Suppressor macrophage treated with lipopolysaccharide for 1 hour (primary cell): ENCODE measurements at places on chromosomes 4 and X.
A peak's percentile ranks its signal among the peaks of the same experiment; 100 is the strongest.

DNA sequence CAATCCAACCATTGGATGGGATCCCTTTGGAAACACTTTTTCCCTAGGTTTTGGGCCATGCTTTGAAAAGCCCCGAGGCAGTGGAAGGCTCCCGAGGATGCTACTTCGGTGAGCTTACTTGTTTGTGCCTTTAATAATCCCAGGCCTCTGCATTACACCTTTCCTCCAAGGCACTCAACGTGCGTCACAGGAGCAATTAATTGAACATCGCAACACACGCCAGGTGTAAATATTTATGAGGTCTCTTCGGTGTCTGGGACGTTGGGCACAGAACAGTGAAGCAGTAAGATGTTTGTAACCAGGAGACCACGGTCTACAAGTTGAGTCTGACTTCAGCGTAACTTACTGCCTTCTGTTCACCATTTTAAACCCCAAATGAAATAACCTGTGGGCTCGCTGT lies 97.3 kb downstream of the CLNK start:
- DNase-seq: no peak

DNA sequence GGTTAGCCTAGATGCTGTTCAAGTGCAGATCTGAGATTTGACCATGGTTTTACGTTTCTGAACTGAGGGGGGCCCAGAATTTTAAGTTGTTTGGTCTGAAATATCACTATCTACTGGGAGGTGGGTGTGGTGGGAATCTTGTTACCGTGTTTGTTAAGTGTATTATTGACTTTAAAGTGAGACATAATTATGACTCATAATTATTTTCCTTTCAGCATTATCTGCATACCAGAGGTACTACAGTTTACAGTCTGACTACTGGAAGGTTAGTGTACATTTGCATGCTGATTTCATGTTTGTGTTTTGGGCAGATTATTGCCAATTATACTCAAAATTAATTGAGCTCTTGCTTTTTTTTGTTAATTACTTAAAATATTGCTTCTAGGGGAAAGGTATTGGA lies 101.5 kb downstream of the KDM6A start:
- no peak for DNase-seq

DNA sequence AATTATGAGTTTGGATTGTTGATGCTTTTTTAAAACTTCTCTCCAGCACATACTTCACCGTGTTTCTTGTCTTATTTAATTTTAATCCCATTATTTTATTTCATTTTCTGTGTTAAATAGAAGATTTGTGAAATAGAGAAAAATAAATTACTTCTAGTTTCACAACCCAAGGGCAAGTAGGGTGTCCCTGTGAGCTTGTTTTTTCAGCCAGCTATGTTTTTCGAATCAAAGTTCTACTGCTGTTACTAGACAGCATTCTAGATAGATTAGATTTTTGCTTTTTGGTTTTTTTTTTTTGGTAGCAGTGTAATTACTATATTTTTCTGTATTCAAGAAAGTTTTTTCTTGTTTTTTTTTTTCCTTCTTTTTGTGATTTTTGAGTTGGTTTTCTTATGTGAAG lies 59.9 kb downstream of the RBPJ start:
- no peak for DNase-seq

GRCh38 chr4:26993967-26994366 lies 133.3 kb downstream of the STIM2 start:
- DNase-seq: no peak

GRCh38 chr4:139419388-139419914 lies 34.5 kb upstream of the RAB33B start:
- DNase-seq: peak; percentile 58

GRCh38 chrX:119759248-119759766 lies 919 bp downstream of the SOWAHD start:
- no peak for DNase-seq

- no peak for DNase-seq
Observed at GRCh38 chrX:13411496-13412207, 91.8 kb upstream of the ATXN3L start.

- peak; percentile 75 for DNase-seq
Observed at GRCh38 chr4:138736362-138736761, 279.2 kb upstream of the NOCT start.

- no peak for DNase-seq
Observed at GRCh38 chr4:86847571-86847970, 1.6 kb downstream of the SLC10A6 start.

DNA sequence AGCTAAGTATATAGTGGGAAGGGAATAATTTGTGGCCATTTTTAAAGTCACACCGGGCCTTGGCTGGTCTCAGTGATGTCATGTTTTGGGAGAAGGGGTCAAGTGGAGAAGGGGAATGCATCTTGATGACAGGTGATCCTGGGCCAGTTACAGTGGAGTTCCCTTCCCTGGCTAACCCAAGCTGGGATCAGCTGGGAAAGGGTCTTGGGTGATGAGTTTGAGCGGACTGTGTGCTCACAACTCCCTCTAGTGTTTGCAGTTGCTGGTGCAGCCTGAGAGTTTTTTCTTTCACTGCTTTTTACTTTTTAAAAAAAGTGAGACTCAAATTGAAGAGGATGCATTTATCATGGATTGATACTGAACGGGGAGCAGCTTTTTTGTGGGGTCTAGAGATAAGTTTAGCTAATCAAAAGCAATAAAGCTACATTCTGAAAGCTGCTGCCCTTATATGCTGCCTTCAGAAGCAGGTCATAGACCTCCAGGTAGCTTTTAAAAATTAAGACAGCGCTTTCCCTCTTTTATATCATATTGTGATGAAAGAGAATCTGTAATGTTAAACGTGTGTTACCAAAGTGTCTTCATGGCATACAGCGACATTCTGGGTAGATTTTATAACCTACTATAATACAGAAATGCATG lies 164.7 kb downstream of the DCLK2 start:
- peak; percentile 45 for DNase-seq

GRCh38 chr4:146124023-146124680 lies 51.4 kb upstream of the LSM6 start:
- no peak for DNase-seq

GRCh38 chrX:56572975-56573374 lies 9.5 kb downstream of the UBQLN2 start:
- no peak for DNase-seq

GRCh38 chrX:37060999-37061398 lies 52.8 kb downstream of the FAM47C start:
- DNase-seq: peak; percentile 18

DNA sequence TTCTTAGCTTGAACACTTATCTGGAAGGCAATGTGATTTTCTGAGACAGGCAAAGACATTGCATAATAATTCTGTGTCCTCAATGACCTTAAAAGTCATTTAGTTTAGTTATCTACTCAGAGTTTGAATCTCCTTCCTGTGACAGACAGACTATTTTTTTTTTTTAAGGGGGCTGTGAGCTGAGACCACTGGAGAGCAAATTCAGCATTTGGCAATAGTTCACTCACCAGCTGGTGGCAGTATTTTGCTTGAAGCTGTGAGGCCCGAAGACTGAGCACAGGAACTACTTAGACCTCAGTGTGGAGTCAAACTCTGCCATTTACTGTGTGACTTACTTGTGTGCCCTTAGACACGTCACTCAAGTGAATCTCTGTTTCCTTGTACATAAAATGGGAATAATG lies 22.9 kb upstream of the CPE start:
- peak; percentile 56 for DNase-seq

- DNase-seq: no peak
Observed at GRCh38 chr4:163969291-163969690, 474.8 kb downstream of the TMA16 start.

GRCh38 chr4:173626277-173626676 lies 96.2 kb upstream of the HAND2 start:
- DNase-seq: no peak

- peak; percentile 88 for DNase-seq
Observed at GRCh38 chr4:75630174-75630936, at the start of gene CDKL2. TSS of gene CDKL2 (minus strand) at chr4:75630528. CDS start at chr4:75625988, 4,540 bp downstream.

DNA sequence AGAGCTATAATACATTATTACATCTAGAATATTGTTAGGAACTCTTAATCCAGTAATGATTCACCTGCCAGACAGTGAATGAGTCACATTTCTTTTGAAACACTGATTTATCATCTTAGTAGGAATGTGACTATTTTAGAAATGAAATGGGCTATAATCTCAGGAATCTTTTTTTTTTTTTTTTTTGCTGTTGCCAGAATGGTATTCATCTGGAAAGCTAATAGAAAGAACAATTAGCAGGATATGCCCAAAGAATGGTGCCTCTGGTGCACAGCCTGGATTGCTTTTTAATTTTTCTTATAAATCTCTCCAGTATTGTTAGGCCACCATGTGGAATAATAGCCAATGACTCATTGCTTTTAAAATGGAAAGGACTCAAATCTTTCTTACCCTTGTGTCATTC lies 181.1 kb upstream of the SMIM31 start:
- DNase-seq: no peak

DNA sequence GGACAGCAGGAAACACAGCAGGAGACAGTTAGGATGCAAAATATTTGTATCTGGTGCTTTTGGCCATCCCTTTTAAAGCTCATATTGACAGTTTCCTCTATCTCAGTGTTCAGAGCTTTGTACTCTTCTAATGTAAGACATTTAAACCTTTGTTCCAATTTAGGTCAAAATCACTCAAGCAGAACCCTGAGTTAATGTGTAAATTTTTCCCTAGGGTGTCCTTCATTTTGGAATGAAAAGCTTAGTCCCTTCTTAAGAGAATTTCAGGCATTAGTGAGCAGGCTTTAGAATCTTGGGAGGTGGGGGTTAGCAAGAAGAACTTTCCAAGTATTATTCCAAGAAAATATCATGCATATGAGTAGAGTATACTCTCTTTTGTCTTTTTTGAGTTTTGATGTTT lies 188.7 kb downstream of the GBA3 start:
- no peak for DNase-seq

GRCh38 chrX:119684916-119685224 lies 8.1 kb downstream of the SEPTIN6 start:
- DNase-seq: peak; percentile 16

- DNase-seq: peak; percentile 61
Observed at GRCh38 chrX:102950908-102951866, 14.1 kb downstream of the RAB40AL start.

GRCh38 chr4:147367891-147368290 lies 113.0 kb upstream of the EDNRA start:
- no peak for DNase-seq

GRCh38 chr4:5218376-5219069 lies 167.2 kb downstream of the STK32B start:
- no peak for DNase-seq

GRCh38 chr4:184648313-184649025 lies 778 bp downstream of the CASP3 start:
- peak; percentile 77 for DNase-seq

DNA sequence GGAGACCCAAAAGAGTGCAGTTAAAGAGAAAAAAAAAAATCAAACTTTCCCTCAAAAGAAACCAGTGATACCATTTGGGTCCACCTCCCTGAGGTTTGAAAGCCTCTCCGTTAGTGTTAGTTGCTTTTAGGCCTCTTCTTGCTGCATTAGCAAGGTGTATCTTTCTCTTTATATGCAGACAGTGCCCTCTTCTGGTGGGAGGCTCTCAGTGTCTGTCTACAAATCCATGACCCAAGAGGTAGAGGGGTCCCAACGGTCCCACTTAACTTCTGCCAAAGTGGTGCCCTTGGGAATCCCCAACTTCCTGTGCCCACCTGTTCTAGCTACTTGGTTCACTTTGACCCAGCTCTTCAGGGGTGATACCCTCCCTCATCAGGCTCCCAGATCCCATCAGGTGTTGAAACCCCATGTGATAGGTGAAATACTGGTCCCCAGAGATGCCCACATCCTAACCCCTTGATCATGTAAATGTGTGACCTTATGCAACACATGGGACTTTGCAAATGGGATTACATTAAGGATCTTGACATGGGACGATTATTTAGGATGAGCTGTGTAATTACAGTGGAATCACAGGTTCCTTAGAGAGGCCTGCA lies 63.7 kb upstream of the CD99 start:
- DNase-seq: no peak

DNA sequence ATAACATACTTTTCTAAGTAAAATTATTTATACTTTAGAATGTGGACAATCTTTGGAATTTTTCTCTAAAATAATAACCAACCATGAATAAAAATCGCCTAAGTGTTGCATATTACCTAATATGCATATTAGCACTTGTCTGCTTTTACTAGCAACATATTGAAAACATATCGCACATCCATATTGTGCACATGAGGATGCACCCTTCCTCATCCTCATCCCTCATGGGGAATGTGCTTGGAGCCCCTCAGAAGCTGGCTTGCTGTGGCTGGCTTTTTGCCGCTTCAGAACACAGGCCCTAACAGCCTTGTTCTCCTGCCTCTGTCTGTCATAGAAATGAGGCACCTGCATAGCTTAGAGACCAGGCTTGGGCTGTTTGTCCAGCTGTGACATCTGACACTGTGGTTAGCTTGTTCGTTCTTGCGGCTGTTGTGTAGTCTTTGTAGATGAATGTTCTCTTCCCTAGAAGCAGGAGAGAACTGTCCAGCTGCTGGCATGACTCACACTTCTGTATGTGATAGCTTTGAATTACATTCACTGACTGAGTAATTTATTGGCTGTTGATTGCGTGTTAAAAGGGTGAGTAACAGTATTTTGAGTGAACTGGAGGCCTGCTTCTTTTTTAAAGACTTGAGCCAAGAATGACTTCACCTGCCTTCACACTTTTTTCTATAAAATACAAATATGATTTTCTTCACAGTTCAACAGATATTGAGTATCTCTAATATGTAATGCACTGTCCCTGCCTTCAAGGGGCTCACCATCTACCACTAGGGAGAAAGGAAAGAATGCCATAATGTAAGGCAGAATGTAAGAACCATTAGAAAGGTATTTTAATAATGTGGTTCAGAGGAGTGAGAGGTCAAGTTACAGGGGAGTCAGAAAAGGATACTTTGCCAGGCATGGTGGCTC lies 81.9 kb downstream of the HMGB2 start:
- peak; percentile 87 for DNase-seq

GRCh38 chr4:96913441-96914080 lies 1073.7 kb downstream of the PDHA2 start:
- DNase-seq: no peak

GRCh38 chr4:161577579-161578301 lies 586.1 kb downstream of the FSTL5 start:
- no peak for DNase-seq

DNA sequence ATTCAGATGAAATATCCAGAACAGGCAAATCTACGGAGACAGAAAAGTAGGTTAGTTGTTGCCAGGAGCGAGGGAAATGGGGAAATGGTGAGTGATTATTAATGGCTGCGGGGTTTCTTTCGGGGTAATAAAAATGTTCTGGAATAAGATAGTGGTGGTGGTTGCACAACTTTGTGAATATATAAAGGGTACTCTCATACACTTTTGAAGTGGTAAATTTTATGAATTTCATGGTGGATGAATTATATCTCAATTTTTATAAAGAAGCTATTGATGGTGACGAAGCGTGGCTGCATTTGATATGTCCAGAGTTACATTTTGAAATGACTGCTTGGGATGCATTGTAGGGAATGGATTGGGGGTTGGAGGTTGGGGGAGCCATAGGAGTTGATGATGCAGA lies 16.3 kb downstream of the FAM47E start:
- DNase-seq: no peak

- DNase-seq: no peak
Observed at GRCh38 chr4:137599734-137600133, 67.4 kb upstream of the PCDH18 start.

GRCh38 chr4:42965326-42965725 lies 72.8 kb downstream of the GRXCR1 start:
- no peak for DNase-seq

GRCh38 chr4:133148690-133149363 lies at the start of gene PCDH10:
TSS of gene PCDH10 (plus strand) at chr4:133149294. CDS start at chr4:133150141, 847 bp downstream.
- peak; percentile 67 for DNase-seq

GRCh38 chr4:125677665-125678307 lies 363.0 kb downstream of the FAT4 start:
- DNase-seq: no peak
